ENCODE measurements at places on chromosomes 6 and 20. TPM values are rescaled to one million over a fixed set of nuclear protein-coding genes. Genes with fewer than 3 reads are reported as not detected.

The ZNF343 gene
- total RNA-seq: 3.4 TPM

DNA sequence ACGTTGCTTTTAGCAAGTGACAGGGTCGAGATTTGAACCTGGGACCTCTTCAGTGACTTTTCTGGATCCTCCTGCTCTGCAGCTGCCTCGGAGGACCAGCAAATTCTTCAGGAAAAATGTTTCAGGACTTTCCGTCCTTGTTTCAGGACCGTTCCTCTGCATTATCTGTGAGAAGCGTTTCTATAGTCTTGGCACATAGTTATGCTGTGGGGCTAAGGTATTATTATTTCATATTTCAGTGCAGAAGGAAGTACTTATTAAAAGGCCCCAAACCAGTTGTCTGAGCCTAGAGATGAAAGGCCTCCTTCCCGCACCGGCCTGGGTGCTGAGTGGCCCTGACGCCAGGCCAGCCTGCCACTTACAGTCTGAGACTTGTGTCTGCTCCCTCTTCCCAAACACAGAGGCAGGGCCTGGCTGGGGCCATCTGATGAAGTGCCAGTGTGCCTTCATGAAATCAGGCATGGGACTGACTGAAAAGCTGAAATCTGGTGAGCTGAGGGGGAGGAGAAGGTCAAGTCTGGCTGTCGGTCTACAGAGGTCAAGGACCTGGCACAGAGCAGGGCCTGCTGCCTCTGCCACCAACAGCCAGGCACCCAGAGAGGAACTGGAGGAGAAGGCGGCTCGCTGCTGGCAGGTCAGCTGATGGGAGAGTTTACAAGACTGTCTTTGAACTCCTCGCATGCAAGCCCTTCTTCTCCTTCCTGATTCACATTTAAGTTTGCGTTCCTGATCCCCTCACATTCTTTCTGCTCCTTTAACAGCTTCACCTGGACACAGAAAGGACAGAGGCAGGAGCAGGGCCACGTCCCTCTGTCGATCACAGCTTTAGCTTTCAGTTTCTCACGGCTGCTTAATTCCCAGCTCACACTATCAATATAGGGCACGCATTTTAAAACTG lies 8.9 kb upstream of the QKI start:
- H3K27ac ChIP-seq: no peak overlapping the region
- H3K4me3 ChIP-seq: no peak overlapping the region
- H3K27me3 ChIP-seq: no peaks in the 10 kb centered on the region
- no peaks in the 10 kb centered on the region for H3K36me3 ChIP-seq
- no peak for DNase-seq

- no peak for DNase-seq
- no peaks in the 10 kb centered on the region for H3K4me1 ChIP-seq
- no peak overlapping the region for H3K27ac ChIP-seq
- H3K4me3 ChIP-seq: no peak overlapping the region
Measured at GRCh38 chr6:37555040-37555781, 55.5 kb upstream of the CCDC167 start.

DNA sequence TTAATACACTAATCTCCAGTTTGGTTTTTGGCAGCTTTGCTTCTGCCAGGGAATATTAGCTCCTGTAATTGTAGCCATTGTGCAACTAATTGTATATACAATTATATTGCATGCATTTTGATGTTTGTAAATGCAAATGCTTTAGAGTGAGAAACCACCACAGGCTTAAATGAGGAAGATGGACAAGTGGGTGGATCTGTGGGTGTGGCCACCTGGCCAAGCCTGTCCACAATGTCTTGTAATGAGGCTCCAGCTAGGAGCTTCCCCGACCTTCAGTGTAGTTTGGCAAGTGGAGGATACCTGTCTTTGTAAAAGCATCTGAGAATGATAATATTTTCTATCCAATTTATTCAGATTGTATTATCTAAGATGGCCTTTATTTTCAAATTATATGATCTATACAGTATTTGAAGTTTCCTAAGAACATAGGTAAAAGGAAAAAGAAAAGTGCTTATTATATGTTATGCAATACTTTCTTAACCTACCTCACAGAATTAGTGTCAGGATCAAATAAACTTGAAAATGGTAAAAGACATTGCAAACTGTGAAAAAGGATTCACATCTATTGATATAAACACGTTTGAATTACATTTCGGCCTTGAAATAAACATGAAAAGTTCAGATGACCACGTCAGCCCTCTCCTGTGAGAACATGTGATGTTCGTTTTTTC lies 49.3 kb upstream of the ARID1B start:
- H3K4me1 ChIP-seq: no peaks in the 10 kb centered on the region
- no peak for DNase-seq
- no peak overlapping the region for H3K4me3 ChIP-seq
- H3K36me3 ChIP-seq: no peaks in the 10 kb centered on the region
- H3K27ac ChIP-seq: no peak overlapping the region

- H3K27ac ChIP-seq: no peak overlapping the region
- H3K27me3 ChIP-seq: no peaks in the 10 kb centered on the region
- no peaks in the 10 kb centered on the region for H3K4me1 ChIP-seq
- H3K36me3 ChIP-seq: no peaks in the 10 kb centered on the region
- DNase-seq: no peak
Measured at GRCh38 chr20:60271597-60271996, 313.4 kb downstream of the CDH26 start.

GRCh38 chr20:21512634-21513180 lies 1.2 kb downstream of the NKX2-2 start:
- H3K4me3 ChIP-seq: no peak overlapping the region
- H3K36me3 ChIP-seq: no peaks in the 10 kb centered on the region
- peaks cover 3% of the 10 kb centered on the region for H3K4me1 ChIP-seq
- H3K27ac ChIP-seq: no peak overlapping the region
- DNase-seq: no peak
- peaks cover 79% of the 10 kb centered on the region for H3K27me3 ChIP-seq

DNA sequence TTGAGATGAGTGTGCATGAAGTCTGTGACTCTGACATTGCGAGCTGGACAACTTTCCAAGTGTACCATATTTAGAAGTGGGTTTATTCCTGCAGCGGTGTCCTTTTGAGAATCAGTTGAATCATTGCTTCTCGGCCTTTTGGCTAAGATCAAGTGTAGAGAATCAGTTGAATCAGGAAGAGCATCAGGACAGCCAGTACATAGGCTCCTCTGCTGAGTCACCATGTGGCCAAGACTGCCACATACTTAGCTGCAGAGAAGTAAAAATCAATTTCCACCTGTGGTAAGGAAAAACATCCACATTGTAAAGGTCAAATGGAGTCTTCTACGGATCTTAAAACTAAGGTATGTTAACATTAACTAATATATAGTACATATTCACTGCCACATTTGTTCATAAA lies 428.4 kb upstream of the MARCKS start:
- H3K4me1 ChIP-seq: no peaks in the 10 kb centered on the region
- no peaks in the 10 kb centered on the region for H3K27me3 ChIP-seq
- H3K4me3 ChIP-seq: no peak overlapping the region
- H3K36me3 ChIP-seq: no peaks in the 10 kb centered on the region

DNA sequence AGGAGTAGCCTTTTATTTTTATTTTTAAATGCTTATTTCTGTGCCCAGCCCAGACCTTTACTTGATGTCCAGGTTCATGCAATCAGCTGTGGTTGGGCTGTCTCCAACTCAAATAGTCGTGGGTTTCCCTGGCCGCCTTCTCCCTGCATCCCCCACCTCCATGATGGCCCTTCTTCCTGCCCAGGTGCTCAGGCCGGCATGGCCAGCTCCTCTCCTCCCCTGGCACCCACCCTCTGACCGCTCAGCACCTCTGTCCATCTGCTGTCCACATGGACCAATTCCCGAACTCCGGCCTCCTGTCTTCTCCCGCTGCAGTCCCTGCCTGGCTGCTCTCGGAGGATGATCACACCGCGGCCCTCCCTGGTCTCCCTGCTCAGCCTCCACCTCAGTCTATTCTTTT lies 81.2 kb upstream of the SULF2 start:
- no peak overlapping the region for H3K27ac ChIP-seq
- no peaks in the 10 kb centered on the region for H3K27me3 ChIP-seq
- H3K4me3 ChIP-seq: no peak overlapping the region
- DNase-seq: no peak
- H3K36me3 ChIP-seq: no peaks in the 10 kb centered on the region

DNA sequence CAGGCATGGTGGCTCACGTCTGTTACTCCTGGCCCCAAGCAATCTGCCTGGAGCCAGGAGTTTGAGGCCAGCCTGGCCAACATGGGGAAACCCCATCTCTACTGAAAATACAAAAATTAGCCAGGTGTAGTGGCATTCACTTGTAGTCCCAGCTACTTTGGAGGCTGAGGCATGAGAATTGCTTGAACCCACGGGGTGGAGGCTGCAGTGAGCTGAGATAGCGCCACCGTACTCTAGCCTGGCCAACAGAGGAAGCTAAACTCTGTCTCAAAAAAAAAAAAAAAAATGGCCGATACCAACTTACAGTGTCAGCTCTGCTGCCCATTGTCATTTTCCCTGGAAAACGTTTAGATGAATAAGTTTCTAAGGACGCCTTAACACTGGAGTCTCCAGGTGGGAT lies 489.9 kb downstream of the TFAP2A start:
- no peak overlapping the region for H3K4me3 ChIP-seq
- no peaks in the 10 kb centered on the region for H3K27me3 ChIP-seq
- no peaks in the 10 kb centered on the region for H3K4me1 ChIP-seq
- H3K36me3 ChIP-seq: no peaks in the 10 kb centered on the region
- DNase-seq: no peak

GRCh38 chr6:100459592-100460184 lies 5.0 kb downstream of the SIM1 start:
- DNase-seq: no peak
- H3K36me3 ChIP-seq: no peaks in the 10 kb centered on the region
- H3K4me3 ChIP-seq: no peak overlapping the region
- H3K27me3 ChIP-seq: peaks cover 96% of the 10 kb centered on the region

The SIRPA gene
- total RNA-seq: 6.0 TPM

DNA sequence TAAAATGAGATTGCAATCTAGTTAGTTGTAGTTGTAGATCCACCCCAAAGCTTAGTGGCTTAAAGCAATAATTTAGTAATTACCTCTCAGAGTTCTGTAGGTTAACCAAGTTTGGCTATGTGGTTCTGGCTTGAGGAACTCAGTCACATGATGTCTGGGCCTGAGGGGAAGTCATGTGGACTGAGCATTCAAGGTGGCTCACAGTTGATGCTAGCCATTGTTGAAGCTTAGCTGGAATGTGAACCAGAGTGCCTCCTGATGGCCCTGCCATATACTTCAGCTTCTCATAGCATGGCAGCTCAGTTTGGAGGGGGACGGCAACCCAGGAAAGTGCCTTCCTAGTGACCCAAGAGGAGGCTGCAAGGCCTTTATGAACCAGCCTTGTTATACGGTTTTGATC lies 263.2 kb upstream of the RNF217 start:
- no peak overlapping the region for H3K4me3 ChIP-seq
- no peaks in the 10 kb centered on the region for H3K27me3 ChIP-seq
- H3K4me1 ChIP-seq: 0 out of 2 replicates have a peak, but pooled peaks cover 4% of the 10 kb centered on the region
- H3K27ac ChIP-seq: no peak overlapping the region
- DNase-seq: peak; percentile 32
- H3K36me3 ChIP-seq: no peaks in the 10 kb centered on the region

The SYCP2 gene
- 0.70 TPM for total RNA-seq

GRCh38 chr6:136547336-136547735 lies 2.9 kb downstream of the MAP7 start:
- no peak for DNase-seq
- no peaks in the 10 kb centered on the region for H3K27me3 ChIP-seq
- no peak overlapping the region for H3K27ac ChIP-seq

DNA sequence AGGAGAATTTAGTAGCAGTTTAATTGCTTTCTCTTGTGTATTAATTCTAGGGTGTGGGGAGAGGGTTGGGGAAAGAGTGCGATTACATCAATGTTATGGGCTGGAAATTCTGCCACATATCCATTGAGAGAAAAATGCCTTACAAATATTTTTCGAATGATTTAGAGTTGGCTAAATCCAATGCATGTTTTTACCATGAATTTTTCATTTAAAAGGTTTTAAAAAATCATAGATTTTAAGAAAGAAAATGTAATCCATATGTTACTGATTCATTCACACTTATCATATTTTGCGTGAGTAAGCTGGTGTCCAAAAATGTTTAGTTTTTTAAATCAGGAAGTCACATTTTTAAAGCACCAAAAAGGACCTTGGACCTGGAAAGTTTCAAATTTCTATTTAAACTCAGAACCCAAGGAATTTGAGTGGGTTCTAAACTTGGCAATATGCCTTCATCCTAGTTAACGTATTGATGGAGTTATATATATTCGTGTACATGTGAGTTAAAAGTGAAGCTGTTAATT lies 627.4 kb upstream of the CITED2 start:
- no peak overlapping the region for H3K27ac ChIP-seq
- DNase-seq: no peak
- H3K4me3 ChIP-seq: no peak overlapping the region
- H3K27me3 ChIP-seq: no peaks in the 10 kb centered on the region
